ENCODE measurements at places on chromosomes 12 and 14.
A peak's percentile ranks its signal among the peaks of the same experiment; 100 is the strongest.

DNA sequence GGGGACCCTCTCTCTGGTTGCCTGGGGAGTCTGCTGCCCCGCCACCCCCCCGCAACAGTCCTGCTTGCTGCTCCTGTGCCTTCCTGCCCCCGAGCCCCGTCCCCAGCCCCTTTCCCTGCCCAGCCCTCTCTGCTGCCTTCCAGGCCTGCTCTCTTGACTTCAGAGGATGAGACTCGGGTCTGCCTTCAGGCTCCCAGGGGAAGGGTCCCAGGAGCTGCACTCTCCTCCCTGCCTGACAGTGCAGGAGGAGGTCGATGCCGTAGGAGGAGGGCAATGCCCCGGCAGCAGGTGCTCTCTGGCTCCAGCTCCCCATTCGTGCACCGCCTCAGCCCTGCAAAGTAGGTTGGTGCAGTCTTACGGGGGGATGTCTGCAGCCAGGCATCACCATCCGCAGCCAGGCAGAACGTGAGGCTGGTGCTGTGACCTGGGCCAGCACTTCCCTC lies 185.1 kb upstream of the C14orf180 start:
- peak; percentile 33 for DNase-seq

DNA sequence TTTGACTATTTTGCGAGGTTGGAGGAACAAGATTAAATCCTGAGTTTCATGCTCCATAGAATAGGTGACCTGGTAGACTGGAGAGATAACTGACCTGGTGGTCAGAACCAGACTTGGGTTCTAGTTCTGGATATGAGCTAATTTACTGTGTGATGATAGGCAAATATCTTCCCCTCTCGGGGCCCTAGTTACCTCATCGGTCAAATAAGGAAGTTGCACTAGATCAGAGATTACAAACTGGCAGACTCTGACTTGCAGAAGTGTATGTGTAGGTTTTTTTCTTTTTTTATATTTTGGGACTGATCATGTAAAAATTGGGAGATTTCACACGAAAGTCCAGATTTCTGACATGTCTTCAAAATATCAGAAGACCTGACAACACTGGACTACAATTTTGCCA lies 37.0 kb downstream of the RPH3A start:
- DNase-seq, result no peak

- DNase-seq, result no peak
Observed at GRCh38 chr12:123879101-123879500, 93.5 kb downstream of the CCDC92 start.

DNA sequence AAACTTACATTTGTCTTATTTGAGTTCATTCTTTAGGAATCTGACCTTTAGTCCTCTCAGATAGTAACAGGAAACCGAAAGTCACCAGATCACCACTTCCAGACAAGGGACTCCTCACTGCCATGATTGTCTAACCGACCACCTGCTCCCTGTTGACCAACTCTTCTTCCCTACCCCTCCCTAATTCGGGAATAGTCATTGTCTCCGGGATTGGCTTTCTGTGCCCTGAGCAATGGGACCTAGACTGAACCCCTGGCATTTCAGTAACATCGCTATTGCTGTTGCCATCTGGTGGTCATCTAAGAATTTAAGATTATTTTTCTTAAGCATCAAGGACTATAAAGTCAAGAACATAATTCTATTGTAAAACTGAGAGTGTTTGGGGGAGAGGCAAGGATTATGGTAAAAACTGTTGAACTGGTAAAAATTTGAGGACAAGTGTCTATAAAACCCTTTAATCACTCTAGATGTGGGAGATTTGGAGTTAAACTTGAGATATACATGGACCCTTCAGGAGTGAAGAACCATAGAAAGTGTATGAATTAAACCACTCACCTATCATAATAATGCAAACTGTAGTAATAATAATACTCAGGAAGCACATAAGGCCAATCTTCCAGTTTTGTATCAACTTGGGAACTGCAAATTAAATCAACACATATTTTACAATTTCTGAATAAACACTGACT lies 6.3 kb downstream of the CLEC2A start:
- DNase-seq, result peak; percentile 45
